Fibroblast of the aortic adventitia (primary cell): ENCODE measurements at places on chromosomes 13 and 19.
A peak's percentile ranks its signal among the peaks of the same experiment; 100 is the strongest.

DNA sequence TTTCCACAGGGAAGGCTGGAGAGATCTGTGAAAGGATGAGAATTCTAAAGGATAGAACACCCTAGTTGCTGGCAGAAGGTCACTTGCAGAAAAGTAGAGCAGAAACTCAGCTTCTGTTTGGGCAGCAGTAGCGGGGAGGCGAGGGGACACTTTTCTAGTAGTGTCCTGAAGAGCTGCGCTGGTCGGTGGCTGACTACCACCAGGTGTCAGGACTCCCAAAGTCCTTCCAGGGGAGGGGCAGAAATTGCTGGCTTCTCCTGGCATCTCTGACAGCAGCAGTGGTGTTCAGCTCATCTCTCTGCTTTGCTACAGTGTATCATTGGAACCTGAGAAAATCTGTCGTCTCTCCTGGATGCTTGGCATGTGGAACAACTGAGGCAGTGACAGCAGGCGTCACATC lies 120.9 kb downstream of the ZDHHC20 start:
- DNase-seq, result no peak

GRCh38 chr13:112772539-112772909 lies 82.7 kb downstream of the ATP11A start:
- DNase-seq, result no peak

- peak; percentile 94 for DNase-seq
These were observed 41.1 kb downstream of the TMTC4 start for GRCh38 chr13:100633461-100633860.

DNA sequence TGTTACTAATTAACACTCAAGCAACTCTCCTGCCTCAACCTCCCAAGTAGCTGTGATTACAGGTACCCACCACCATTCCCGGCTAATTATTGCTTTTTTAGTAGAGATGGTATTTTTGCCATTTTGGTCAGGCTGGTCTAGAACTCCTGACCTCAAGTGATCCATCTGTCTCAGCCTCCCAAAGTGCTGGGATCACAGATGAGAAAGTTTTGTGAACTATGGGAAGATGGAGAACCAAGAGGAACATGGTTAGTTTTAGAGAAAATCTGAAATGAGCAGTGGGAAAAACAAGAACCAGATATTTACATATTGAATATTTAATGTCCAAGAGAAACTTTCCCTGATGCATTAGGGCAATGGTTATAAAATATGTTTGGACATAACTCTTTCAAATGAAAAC lies 863.6 kb upstream of the MIR17HG start:
- no peak for DNase-seq

- no peak for DNase-seq
These were observed 1074.9 kb downstream of the PCDH17 start for GRCh38 chr13:58706421-58706820.
